ENCODE measurements at places on chromosomes 11 and 22.

DNA sequence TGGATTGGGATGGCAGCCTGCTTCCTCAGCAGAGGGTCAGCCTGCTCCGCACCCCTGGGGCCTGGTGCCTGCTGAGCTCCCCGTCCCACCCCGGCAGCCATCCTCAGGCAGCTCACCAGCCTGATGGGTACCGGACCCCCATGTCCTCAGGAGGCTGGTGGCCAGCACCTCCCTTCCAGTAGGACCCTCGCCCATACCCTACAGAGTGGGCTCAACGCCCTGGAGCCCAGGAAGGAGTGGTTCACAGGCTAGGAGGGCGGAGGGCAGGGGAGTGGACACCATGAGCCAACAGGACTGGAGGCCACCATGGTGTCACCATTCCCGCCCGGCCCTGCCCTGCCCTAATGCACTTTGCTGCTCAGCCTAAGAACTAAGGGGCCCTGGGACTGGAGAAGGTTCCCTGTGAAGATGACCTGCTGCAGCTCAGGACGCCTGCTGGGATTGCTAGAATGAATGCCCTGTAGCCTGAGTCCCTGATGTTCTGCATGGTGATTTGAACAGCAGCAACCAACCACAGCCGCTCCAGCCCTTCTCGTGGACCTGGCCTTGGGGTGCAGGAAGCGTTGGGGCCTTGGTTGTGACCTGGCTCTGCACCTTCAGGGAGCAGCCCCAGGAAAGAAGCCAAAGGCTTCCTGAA lies 1080.8 kb downstream of the BRD1 start:
- DNase-seq, result no peak

- DNase-seq, result no peak
These were observed 133.4 kb downstream of the SWAP70 start for GRCh38 chr11:9797300-9797699.

DNA sequence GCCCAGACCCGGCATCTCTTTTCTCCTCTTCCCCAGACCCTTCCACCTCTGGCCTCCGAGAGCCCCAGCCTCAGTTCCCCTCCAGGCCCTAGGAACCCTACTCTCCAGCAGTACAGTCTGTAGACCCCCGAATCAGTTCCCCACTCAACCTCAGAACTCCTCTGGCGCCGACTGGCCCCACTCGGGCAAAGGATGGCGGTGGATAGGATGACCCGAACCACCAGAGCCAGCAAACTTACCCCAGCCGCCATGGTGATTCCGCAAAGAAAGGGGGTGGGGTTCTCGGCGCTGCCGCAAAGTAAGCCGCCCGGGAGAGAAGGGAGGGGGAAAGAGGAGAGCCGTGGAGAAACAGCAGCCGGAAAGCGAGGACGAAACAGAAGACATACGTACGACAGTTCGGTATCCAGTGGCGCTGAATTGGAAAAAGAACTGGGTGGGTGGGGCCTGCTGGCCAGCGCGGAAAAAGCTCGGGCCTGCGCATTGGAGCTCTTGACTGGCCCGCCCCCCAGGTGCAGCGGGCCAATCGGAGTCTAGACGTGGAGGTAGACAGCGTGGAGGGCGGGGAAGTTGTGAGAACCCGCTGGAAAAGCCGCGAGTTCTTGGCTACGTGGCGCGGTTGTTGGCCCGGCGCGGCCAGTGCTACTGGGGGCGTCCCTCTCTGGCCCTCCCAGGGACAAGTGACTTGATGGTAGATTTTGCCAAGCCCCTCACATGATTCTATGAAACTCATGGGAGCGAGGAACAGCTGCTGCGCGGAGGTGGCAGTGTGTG lies at the start of gene EEF1G:
TSS of gene EEF1G (minus strand) at position 300 of the 771 bp plus-strand sequence. CDS start at position 251, 49 bp downstream.
- peak; percentile 93 for DNase-seq

- no peak for DNase-seq
These were observed 278.2 kb downstream of the NXPE2 start for GRCh38 chr11:114956566-114956965.

DNA sequence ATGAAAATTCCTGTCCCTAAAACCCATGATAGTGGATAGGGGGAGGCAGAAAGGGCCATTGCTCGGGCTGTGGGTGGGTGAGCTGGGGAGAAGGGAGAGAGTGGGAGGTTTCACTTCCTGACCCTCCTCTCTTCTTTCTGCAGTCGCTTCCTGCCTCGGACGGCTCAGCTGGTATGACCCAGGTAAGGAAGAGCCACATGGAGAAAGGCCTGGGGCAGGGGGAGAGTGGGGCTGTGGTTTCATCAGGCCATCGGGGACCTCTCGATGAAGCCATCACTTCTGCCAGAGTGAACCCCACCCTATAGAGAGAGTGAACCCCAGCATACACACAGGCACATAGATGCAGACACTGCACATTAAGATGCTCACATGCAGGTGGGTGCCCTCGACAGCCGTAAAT lies 12.6 kb downstream of the CD5 start:
- DNase-seq, result no peak

DNA sequence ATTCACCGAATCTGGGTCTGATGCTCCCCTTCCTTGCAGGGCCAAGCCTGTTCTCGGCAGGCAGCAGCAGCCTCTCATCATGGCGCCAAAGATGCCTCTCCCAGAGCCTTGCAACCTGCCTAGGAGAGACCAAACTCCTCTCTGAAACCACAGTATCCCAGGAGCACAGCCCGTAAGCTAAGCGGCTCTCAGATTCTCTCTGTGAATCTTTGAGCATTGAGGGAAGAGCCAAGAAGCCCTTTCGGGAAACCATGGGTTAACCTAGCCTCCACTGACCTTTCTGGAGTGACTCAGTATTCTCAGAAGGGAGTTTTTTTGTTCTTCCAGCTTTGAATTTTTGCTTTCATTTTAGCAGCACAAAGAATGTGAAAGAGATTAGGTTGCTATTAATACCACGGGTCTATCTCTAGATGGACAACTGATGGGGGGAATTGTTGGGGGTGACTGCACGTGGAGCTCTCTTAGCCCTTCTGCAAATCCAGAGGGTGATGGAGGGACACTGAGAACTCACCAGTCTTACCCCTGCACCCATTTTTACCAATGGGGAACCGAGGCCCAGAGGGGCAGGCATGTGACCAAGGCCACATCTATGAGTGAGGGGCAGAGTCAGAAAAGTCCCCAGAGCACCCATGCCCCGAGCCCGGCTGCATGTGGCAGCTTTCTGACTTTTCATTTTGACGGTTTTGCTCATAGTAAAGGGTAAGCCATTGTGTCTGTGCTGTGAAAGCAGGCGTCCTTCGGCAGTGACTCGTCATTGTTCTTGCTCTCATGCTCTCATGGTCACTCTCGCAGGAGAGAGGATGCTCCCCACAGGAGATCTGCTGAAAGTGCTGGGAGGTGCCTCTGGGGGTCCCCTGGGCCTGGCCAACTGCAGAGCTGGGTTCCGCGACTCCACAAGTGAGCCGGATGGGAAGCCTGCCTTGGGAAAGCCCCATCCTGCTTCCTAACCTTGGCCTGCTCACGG lies 36.0 kb downstream of the IRAG1 start:
- DNase-seq, result no peak

DNA sequence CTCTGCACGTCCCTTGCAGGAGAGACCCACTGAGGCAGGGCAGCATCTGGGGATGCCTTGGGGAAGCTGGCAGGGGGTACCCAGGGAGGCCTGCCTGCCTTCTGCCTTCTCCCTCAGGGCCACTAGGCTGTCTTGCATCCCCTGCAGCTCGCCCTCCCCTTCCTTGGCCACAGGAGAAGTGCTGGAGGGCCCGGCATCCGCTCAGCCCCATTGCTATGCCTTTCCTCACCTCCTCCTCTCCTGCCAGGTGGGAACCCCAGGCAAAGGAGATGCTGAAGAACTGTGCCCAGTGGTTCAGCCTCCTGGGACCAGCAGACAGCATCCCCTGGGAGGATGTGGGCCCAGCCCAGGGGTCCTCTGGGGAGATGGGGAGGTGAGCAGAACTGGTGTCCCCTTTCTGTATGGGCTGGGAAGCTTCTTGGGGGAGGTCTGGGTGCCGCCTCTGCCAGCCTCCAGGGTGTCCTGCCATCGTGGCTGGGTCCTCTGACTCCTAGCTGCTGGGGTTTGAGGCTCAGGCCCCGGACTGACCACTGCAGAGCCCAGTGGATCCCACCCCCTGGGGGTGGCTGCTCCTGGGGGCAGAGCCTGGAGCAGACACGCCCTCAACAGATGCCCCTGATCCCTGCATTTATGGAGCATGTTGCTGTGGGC lies 20.6 kb downstream of the MRGPRG start:
- DNase-seq, result no peak

DNA sequence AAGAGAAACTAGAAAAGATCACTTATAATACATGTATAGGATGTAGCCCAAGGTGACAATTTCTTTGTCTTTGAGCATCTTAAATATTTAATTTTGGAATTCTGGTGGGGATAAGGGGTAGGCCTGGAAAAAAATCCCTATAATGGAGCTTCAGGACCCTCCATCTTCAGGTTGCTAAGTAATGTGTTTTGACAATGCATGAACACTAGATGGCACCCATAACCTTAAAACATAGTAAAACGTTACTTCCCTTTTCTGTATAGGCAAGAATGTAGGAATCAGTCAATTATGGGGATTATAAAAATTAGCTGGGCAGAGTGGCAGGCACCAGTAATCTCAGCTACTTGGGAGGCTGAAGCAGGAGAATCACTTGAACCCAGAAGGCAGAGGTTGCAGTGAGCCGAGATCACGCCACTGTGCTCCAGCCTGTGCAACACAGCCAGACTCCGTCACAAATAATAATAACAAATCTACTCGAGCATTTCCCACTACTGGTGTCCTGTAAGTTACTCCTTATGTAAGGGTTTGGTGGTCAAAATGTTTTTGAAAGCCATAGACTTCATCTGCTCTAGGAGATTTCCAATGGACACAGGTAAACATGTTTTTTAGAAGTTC lies 541.9 kb upstream of the CCDC90B start:
- no peak for DNase-seq

DNA sequence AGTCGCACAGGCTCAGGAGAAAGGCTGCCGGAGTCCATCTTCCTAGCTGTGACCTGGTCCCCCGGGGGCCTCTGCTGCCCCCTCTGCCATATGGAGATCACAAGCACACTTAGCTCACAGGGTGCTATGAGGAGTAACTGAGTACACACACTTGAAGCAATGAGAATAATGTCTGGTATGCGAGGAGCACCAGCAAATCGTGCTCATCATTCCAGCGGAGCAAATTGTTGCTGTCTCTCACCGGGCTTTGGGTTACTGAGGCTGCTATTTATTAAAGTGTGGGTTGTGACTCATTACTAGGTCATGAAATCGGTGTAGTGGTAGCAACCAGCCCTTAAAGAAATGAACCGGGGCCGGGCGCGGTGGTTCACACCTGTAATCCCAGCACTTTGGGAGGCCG lies 48.1 kb upstream of the EIF3D start:
- DNase-seq, result no peak

DNA sequence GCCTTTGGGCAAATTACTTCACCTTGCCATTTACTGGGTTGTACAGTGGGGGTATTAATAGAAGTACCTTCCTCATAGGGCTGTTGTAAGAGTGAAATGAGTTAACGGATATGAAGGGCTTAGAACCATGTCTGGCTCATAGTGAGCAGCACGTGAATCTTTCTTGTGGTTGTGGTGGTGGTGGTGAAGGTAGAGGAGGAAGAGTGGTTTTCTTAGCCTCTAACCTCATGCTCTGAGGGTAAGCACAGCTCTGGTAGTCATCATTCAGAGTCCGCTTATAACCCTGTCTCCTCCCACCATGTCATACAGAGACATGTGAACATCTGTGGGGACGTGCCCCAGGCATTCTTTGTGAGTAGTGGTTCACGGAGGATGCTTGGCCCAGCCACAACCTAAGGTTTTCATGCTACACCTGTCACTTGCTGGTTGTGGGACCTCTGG lies 43.6 kb downstream of the TEAD1 start:
- DNase-seq, result no peak

DNA sequence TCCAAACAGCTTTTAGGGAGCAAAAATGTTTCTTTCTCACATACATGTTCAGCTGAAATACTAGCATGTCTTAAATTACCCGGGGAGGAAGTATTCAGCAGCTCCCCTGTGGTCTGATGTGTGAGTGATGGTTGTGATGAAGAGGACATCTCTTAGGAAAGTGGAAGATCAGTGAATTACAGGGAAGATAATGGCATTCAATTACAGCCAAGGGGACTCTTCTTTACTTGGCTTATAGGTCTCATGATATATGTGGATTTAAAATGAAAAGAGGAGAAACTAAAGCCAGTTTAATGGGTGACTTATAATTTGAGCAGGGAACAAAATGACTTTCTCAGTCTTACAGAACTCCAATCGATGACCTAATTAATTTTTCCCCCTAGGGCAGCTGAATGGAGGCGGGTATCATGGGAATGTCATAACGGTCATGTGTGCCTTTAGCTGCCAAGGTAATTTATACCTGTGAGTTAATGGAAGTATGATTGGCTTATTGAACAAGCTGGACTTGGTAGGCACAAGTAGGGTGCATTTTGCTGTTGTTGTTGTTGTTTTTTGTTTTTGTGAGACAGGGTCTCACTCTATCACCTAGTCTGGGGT lies 198.8 kb downstream of the HIPK3 start:
- DNase-seq, result no peak

DNA sequence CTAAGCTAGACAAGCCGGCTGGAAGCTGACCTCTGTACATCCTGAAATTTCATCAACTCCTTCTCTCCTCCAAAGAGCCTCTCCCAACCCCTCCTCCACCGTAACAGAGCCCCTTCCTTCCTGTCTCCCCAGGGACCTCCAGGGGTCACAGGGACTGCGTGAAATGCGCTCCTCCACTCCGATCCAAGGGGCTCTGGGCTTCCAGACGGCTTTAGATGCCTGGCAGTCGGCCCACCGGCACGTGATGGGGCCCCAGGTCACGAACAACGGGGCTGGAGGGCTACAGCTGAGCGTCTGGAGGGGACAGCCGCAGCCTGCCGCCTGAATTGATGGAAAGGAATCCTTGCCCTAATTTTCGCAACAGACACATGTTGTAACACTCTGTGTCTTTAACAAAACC lies 264.1 kb downstream of the MN1 start:
- no peak for DNase-seq

GRCh38 chr22:36149441-36149840 lies 11.1 kb downstream of the APOL3 start:
- DNase-seq, result no peak

- DNase-seq, result no peak
These were observed 20.7 kb downstream of the DMC1 start for GRCh38 chr22:38549101-38549894.

GRCh38 chr11:71456831-71457230 lies 3.8 kb downstream of the NADSYN1 start:
- no peak for DNase-seq

- no peak for DNase-seq
These were observed 40.1 kb upstream of the CLMP start for GRCh38 chr11:123235117-123235655.

Measured in cerebellar nuclear complex (tissue), 1 donor.